ENCODE measurements at places on chromosomes 5 and 9. TPM values are rescaled to one million over a fixed set of nuclear protein-coding genes. Genes with fewer than 3 reads are reported as not detected.
A peak's percentile ranks its signal among the peaks of the same experiment; 100 is the strongest.

DNA sequence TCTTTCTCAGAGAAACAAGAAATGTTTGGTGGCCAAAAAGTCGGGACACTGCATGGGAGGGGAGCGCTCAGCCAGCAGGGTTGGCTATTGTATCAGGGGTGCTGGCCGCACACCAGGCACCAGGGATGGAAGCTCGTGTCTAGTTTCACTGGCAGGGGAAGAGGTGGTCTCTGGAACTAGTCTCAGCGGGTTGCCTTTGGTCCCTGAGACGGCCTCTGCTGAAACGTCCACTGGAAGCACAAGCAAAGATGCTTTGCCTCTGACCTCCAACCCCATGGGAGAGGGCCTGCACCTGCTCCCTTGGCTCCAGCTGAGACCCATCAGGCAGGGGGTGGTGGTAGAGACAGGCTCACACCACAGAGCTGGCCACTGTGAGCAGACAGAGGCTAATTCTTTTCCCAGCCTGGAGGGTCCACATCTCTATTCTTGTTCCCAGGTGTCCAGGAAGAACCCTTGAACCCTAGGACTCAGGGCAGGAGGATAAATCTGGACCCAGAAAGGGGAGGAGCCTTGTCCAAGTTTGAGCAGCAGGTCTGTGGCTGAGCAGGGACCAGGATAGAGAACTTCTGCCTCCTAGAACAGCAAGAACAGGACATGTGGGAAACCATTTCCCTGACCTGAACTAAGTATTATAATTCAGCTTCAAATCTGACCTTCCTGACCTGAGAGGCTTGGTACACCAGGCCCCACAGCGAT is 102.6 kb downstream of the RGS3 start:
- no peak for DNase-seq

DNA sequence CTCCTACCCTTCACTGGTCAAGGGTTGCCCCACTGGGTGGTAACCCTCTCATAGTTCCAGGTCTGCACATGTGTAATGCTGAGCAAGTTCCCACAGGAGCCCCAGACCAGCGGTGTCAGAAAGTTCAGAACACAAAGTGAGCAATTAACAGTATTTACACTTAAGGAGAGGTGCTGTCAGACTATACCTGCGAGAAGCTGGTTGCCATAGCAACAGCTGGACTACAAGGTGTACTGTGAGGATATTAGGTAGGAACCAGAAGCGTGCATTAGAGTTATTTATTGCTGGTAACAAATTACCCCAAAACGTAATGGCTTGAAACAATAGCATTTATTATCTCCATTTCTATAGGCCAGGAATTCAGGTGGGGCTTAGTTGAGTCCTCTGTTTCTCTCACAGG is 317.0 kb upstream of the RPS23 start:
- DNase-seq: no peak

DNA sequence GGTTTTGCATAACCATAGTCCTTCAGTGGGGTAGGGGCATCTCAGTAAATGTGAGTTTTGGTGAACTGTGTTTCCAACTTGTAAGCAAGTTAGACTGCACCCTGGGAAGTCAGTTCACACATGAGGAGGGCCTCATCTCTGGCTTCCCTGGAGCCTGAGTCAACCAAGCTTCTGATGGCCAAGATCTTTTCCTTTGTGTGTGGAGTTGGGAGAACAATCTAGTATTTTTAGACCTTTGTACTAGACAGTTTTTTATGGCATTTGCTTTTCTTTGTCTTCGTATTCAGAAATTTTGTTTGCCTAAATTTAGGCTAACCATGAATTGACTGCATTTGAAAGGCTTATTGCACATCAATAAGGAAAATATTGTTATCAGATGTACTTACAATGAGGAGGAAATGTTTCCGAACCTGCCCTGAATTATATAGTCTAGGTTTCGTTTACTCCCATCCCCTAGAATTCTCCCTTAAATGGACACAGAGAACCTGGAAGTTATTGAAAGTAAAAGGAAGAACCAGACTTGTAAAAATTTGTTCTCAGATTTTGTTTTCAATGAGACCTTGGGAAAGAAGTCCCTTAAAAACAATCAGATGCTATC is 204.6 kb downstream of the AOPEP start:
- DNase-seq: no peak

- DNase-seq: no peak
Measured at GRCh38 chr9:16221822-16222547, 648.5 kb downstream of the BNC2 start.

- DNase-seq: peak; percentile 55
Measured at GRCh38 chr9:114207034-114207810, 51.9 kb downstream of the COL27A1 start.

DNA sequence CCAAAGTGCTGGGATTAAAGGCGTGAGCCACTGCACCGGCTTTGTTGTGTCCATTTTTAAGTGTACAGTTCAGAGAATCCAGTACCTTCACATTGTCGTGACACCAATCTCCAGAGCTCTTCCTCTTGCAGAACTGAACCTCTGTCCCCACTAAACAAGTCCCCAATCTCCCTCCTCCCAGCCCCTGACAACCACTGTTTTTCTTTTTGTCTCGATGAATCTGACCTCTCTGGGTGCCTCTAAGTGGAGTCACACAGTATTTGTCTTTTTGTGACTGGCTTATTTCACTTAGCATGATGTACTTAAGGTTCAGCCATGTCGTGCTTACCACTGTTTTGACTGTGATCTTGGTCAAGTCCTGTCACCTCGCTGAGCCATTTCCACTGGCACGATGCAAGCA is 1.6 kb downstream of the WDR38 start:
- DNase-seq: no peak

GRCh38 chr5:68299575-68299974 is 84.0 kb downstream of the PIK3R1 start:
- DNase-seq: no peak

DNA sequence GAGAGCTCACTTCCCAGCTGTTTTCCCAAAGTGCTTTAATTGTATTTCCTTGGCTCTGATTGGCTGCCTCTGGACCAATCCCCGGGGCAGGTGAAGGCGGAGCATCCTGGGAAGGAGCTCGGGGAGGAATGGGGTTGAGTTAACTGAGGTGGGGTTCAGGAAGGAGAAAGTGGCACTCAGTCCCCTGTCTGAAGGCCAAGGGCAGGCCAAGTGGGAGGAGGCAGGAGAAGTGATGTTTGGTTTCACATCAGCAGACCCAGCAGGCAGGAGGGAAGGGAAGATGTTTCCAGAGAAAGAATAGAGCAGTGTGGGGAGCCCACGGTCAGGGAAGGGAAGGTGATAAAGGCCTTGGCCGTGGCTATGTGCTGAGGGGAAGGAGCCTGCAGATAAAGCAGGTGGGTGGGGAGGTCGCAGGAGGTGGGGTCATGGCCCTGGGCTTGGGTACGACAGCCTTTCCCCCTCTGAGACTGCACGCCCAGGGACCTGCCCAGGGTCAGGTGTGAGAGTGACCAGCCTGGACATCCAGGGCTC is 3.1 kb downstream of the TSPAN17 start:
- DNase-seq: no peak

DNA sequence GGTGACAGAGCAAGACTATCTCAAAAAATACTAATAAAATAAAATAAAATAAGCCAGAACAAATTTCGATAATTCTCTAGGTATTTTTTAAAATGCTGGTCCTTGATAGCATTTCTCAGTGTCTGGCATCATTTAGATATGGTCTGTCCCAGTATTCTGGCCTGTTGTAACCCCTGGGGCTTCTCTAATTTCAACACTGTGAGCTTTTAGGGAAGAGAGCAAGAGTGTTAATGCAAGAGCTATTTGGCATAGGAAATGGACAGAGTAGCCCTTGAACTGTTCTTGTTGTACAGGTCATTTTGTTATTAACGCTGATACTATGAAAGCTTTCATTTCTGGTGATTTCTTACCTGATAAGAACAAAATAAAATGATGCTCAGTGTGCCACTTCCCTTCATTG is 112.2 kb upstream of the ZNF608 start:
- no peak for DNase-seq

DNA sequence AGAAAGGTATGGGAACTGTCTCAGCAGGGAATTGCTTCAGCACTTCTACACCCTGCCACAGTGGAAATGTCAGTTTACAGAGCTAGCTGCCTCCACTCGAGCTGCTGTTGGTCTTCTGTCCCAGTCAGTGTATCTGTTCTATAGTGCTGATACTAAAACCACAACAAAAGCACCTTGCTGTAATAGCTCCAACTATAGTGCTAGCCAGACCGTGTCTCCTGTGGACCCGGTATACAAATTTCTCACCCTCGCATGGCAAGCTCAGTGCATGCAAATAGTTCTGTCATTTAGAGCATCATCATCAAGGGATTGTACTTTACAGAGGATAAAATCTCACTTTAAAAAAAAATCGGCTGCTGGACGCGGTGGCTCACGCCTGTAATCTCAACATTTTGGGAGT is 51.5 kb upstream of the IQGAP2 start:
- no peak for DNase-seq

DNA sequence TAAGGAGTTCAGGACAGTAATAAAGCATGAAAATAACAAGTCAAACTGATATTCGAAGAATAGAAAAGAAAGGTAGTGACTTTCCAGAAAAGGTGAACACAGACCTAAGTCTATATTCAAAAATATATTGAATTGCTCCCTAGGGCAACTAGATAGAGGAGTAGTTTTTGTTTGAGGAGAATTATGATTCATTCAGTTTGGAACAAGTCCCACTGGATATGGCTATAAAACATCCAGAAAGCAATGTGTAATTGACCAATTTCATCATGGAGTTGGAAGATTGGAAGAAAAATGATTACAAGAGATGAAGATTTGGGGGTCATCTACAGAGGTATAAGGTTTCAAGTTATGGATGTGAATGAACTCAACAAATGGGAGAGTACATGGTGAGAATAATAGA is 117.5 kb upstream of the ZNF462 start:
- DNase-seq: no peak

GRCh38 chr9:24572406-24572805 is 26.7 kb upstream of the IZUMO3 start:
- no peak for DNase-seq

DNA sequence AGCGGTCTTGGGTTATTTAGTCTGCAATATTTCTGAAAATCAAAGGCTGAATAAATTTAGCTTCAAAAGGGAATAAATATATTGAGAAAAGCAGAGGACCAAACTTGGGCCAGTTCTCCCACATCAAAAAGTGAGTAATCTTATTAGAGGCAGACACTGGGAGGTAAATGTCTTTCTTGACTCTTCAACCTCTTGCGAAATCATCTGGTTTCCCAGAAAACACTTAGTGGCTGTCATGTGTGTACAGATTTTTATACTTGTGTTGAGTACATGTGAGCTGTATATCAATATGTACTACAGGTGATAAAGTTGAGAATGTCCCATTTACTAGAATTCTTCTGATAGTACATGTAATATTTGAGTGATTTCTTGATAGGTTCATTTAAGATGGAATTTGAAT is 454.9 kb downstream of the PRR16 start:
- no peak for DNase-seq

GRCh38 chr5:134135091-134135655 is 20.7 kb downstream of the TCF7 start:
- DNase-seq: no peak

GRCh38 chr9:124429530-124429867 is 14.3 kb upstream of the PSMB7 start:
- DNase-seq: no peak

DNA sequence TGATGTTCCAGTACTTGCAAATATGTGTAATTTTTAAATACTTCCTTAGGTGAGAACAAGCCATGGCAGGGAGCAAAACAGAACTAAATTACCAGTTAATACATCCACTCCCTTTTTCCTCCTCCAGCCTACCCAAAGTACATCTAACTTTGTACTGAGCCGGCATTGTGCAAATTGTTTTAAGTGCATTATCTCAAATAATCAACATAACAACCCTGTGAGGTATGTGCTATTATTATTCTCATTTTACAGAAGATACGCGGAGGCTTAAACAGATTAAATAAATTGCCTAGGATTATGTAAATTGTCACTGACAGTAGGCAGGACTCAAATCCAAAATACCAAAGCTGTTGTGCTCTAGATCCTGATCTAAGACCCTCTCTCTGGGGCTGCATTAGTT is 55.5 kb upstream of the KLF4 start:
- DNase-seq: no peak

DNA sequence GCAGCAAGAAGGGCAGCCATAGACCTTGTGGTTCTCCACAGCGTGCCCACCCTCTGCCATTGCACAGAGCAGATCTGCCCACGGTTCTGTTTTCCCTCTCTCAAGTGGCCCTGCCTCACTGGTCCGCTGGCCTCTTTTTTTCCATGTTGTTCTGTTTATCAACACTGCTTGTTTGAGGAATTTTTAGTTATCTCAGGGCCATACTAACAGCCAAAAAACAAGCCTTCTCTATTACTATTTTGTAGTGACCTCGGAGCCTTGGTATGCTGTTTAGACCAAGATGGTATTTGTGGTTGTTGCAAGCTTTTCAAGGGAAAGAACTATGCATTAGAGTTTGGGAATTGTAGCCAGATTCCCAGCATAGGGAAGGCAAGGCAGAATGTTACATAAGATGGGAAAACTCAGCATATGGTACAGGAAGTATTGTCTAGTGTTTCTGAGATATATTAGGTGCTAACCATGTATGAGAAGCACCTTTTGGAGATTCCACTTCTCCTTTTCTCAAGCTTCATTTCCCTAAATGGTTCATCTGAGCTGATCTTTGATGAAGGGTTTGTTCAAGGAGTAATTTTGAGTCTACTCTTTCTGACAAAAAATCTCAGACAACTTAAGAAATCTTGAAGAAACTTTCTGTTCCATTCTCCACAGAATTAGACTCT is 54.3 kb downstream of the NUP214 start:
- no peak for DNase-seq

GRCh38 chr9:96487949-96488348 is 38.0 kb downstream of the HABP4 start:
- DNase-seq: no peak

- peak; percentile 11 for DNase-seq
Measured at GRCh38 chr5:170429014-170429413, 39.8 kb upstream of the KCNMB1 start.

DNA sequence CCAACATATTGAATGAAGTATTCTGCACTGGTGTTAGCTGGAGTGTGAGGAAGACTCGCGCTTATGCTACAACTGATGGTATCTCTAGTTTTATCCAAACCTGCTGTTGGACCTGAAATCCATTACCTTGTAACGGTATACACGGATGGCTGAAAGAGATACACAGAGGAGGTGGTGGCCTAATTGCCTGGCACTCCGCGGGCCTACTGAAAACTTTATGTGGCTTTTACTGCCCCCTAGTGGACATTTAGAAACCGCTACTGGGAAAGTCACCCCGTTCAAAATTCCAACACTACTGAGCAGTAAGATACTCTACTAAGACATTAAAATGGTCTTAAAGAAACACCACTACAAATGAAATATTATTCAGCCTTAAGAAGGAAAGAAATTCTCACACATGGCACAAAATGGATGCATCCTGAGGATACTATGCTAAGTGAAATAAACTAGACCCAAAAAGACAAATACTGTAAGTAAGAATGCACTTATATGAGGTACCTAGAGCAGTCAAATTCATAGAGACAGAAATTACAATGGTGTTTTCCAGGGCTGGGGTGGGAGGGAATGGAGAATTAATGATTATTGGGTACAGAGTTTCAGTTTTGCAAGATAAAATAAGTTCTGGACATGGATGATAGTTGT is 100.4 kb downstream of the TTLL11 start:
- peak; percentile 88 for DNase-seq

NME5 gene
- total RNA-seq: 2.6 TPM

FAM120A gene
- 57.1 TPM for total RNA-seq

C9orf50 gene
- total RNA-seq: not detected

NDST1 gene
- total RNA-seq: 55.4 TPM

NXNL2 gene
- 1.2 TPM for total RNA-seq

MAPKAP1 gene
- total RNA-seq: 155 TPM

MARCOL gene
- total RNA-seq: not detected

CCNI2 gene
- total RNA-seq: not detected
